Activated T-cell treated with anti-CD3 and anti-CD28 coated beads for 1 hour (primary cell): ENCODE measurements at places on chromosomes 7 and 10.

- no peak for DNase-seq
Observed at GRCh38 chr10:124521429-124521871, 59.8 kb downstream of the LHPP start.

DNA sequence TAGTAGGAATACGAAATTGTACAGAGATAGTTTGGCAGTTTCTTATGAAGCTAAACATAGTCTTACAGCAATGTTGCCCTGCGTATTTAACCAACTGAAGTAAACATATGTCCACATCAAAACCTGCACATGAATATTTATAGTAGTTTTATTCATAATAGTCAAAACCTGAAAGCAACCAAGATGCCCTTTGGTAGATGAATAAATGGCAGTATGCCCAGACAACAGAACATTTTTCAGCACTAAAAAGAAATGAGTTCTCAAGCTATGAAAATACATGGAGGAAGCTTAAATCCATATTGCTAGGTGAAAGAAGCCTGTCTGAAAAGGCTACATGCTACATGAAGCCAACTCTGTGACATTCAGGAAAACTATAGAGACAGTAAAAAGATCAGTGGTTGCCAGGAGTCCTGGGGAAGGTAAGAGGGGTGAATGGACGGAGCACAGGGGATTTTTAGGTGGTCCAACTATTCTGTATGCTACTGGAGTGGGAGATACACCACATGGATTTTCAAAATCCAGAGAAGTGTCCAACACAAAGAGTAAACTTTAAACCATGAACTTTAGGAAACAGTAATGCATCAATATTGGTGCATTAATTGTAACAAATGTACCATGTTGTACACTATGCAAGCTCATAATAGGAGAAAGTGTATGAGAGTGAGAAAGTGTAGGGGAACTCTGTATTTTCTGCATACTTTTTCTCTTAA, 17.6 kb downstream of the GPRIN2 start:
- no peak for DNase-seq

- DNase-seq: no peak
Observed at GRCh38 chr10:52598936-52599335, 173.6 kb downstream of the MBL2 start.

DNA sequence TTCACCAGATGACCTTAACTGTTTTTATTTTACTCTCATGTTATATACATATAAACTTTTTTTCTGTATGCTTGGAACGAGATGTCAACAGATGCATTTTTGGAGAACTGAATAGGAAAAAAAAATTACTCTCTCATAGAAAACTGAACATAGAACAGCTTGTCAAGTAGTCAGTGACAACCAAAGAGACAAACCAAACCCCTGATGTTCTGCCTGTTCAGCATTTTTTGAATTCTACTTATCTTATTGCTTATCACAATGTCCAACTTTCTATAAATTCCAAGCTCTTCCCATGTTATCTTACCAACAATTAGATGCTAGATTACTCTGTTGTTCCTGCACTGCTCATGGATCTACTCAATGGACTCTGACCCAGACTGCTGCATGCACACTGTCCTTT, 95.2 kb downstream of the VPS41 start:
- no peak for DNase-seq

- no peak for DNase-seq
Observed at GRCh38 chr10:50511492-50512213, 112.1 kb downstream of the SGMS1 start.

GRCh38 chr10:130935128-130935439, 376.4 kb downstream of the TCERG1L start:
- DNase-seq: no peak

DNA sequence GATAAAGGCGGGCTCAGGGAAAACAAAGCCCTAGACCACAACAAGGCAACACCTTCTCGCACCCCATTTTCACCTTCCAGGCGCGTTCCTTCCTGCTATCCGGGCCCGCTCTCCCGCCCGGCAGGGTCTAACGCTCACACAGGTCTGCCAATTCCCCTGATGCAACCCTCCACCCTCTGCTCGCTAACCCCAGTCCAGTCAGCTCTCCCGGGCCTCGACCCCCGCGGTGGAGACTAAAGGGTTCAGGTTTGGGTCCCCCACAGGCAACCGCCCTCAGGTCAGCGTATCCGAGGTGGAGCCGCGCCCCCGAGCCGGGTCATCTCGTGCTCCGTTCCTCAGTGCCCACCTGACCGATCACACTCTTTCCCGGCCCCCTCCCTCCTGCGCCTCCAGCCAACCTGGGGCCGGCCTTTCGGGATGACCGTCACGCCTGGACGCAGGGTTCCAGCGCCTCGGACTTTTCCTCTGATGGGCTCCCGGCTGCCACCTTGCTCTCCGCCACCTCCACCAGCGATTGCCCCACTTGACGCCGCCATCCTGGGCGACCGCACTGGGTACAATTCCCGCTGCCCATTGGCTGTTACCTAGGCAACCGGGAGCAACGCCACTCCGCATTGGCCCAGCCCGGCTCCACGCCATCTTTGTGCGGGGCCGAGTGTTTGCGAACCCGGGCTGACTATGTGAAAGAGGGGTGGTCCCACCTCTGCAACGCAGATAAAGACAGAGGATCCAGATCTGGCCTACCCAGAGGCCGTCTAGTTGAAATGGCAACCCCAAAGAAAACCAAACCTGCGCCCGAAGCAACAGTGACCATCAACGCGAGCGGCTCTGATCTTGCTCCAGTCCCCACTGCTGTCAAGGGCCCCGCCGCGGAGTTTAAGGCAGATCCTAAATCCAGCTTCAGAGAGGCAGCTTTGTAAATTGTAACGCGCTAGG, at the start of gene MORN4:
TSS of gene MORN4 (minus strand) at position 552 of the 936 bp plus-strand sequence. CDS start 13,847 bp downstream, outside the sequence.
- DNase-seq: peak; percentile 85

GRCh38 chr10:20406281-20407104, 490.6 kb downstream of the NEBL start:
- DNase-seq: no peak

DNA sequence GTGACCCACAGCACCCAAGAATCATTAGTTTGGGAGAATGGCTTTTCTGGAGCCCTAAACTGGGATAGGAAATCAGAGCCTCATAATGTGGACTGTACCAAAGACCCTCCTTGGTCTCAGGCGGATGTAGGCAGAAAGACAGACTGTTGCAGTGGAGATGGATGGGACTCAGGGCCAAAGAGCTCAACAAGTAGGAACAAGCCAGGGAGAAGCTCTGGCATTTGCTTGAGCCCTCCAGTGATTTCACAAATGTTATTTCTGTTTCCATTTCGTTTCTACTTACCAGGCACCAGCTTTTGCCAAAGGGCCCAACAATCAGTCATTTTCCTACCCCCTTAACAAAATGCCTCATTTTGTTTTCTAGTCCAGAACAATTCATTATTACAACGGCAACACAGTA, 762.7 kb downstream of the KCNMA1 start:
- DNase-seq: no peak

DNA sequence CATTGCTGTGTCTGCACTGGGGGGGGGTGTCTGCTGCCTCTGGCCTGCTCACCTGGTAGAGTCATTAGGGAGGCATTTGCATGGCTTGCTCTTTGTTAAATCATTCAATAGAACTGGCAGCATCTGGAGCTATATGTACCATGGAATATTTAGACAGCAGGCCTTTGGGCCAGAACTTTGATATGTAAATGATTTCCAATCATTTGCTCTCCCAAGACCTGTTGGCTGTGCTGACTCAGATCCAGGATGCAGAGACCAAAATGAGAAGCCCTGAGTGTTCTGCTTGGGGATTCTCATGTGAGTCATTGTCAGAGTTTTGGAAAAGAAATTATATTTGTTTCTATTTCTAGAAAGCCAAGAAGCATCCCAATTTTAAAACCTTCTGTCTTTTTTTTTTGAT, 257.6 kb upstream of the IGFBP3 start:
- no peak for DNase-seq

DNA sequence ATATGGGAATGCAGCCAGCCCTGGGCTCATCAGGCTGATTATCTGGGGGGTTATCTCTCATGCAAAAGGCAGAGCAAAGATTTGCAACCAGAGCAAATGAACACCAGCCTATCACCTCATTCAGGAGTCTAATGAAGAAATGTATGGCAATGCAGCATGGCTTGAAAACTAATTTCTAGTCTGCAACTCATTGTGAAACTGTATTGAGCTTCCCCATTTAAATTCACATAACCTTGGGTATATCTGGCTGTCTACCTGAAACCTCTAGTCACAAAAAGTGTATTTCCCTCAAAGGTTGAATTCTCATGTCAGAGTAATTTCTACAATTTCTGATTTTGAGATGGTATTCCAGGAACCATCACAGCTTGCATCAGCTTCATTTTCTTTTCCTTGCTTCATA, 240.0 kb downstream of the SDHAF3 start:
- DNase-seq: no peak

DNA sequence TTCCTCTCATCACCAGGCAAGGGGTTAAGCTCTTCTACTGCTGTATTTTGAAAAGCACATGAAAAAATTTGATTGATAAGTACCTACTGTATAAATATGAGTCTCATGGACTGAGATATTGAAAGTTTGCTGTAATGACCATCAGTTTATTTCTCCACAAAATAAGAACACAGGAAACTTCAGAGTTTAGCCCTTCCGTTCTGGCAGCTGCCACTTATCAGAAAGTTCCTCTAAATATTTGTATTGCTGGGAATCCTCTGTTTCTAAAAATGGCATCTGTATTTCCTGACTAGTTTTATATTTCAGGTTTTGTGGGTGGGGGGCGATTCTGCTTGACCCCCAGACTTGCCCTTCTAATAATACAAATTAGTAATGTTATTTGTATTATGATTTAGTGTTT, 92.0 kb downstream of the LYZL2 start:
- DNase-seq: no peak

DNA sequence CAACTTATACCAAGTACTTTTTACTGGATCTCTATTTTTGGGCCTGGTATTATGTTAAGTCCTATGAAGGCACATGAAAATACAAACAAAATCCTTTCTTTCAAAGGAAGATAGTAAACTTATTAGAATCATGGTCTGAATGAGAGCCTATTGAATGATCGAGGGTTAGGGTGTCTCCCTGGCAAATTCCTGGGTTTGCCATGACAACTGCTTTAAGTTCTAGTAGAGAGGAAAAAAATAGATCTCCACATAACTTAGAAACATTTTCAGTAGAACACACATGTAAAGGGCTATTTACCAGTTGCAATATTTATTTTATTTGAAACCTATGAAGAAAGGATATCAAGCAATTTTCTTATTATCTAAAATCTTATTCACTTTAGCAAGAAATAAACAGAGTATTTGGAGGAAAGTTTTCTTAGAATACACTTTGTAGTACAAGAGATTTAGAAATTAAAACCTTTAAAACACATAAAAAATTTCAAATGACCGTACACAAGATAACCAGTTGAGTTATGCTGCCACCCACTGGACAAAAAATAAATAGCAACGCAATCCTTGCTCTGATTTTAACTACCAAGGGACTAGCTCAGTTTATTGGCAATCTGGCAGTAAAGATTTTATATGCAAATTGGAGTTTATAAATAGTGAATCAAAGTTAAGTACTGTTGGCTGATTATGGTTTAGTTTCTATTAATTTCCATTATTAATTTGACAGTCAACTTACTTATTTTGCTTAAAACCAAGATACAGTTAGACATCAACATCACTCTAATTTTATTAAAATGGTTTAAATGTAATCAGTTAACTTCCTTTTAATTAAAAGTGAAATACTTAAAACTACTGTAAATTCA, 33.9 kb downstream of the CACUL1 start:
- peak; percentile 40 for DNase-seq

DNA sequence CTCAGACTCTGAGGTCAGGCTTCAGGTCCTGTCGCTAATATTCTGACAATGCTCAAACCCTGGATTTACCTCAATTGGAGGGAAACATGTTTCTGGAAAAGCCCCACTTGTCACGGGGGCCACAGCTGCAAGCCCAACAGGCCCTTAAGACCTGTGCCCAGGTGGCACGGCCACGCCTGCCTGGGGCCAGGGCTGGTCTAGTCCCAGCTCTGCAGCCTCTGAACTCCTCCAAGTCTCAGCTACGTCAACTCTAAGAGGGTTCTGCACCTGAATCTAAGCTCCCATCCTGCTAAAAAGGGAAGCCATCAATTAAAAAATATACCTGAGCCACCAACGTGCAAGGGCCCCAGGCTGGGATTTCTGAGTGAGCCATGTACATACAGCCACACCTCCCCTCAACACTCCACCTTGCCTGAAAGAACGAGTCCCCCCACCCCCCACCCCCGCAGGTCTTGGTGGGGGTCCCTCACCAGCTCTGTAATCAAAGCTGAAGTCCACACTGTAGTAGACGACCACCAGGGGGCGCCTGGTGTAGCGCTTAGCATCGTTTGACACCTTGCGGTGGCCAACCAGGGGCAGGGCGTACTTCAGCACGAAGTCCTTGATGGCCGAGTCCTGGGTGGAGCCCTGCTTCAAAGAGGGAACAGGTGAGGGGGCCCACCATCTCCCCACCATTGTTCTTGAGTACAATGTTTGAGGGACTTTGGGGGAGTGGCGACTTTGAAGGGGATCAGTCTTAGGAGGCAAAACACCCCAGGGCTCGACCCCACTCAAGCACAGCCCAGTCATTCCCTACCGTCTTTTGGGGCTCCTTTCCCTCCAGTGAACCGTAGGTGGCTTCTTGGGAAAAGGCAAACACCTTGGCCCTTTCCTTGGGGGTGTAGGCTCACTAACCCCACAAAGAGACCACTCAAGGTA, 22.6 kb downstream of the PDIA4 start:
- peak; percentile 88 for DNase-seq
